ENCODE measurements at places on chromosomes 1 and 21.

DNA sequence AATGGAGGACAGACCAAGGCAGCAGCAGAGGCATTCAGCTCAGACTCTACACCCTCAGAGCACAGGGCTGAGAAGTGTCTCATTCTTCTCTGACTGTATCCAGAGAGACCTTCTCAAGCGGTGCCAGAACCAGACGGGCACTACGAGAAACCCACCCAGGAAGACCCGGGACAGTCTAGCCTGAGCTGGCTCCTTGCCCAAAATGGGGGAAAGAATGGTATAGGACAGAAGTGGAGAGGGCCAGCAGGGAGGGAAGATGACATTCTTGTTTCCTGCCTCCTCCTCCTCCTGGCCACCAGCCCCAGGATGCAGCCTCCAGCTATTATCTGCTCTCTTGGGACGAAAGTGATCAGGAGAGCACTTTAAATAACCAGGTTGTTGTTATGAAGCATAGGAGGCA, 22.6 kb upstream of the PRELP start:
- no peak for DNase-seq

- DNase-seq = no peak
Observed at GRCh38 chr1:180046674-180047073, 92.1 kb downstream of the CEP350 start.

- no peak for DNase-seq
Observed at GRCh38 chr21:44965251-44966022, 25.6 kb downstream of the SLX9 start.

GRCh38 chr1:197314682-197315081, 46.6 kb downstream of the CRB1 start:
- DNase-seq = no peak

DNA sequence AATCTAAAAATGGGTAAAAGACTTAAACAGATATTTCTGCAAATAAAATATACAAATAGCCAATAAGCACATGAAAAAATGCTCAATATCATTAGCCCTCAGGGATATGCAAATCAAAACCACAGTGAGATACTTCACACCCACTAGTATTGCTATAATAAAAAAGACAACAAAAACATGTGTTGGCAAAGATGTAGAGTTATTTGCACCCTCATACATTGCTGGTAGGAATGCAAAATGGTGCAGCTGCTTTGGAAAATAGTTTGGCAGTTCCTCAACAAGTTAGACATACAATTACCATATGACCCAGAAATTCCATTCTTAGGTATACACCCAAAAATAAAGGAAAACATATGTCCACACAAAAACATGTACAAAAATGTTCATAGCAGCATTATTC, 30.2 kb downstream of the ZZZ3 start:
- DNase-seq = no peak

DNA sequence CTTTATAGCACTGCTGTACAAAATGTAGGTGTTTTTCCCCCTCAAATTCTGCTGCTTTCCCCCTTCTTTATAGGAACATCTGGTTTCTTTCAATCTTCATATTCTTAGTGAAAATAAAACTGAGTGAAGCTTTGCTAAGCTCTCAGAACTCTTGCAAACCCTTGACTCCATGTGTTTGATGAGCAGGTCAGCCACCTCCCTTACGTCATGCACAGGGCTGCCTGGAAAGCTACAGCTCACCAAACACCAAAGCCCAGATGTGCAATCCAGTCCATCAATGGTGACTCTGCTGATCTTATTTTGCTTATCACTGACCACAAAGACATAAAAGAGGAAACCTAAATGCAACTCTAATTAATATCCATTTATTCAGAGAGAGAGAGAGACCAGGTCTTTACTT, 5.5 kb downstream of the CACNA1E start:
- DNase-seq = no peak

DNA sequence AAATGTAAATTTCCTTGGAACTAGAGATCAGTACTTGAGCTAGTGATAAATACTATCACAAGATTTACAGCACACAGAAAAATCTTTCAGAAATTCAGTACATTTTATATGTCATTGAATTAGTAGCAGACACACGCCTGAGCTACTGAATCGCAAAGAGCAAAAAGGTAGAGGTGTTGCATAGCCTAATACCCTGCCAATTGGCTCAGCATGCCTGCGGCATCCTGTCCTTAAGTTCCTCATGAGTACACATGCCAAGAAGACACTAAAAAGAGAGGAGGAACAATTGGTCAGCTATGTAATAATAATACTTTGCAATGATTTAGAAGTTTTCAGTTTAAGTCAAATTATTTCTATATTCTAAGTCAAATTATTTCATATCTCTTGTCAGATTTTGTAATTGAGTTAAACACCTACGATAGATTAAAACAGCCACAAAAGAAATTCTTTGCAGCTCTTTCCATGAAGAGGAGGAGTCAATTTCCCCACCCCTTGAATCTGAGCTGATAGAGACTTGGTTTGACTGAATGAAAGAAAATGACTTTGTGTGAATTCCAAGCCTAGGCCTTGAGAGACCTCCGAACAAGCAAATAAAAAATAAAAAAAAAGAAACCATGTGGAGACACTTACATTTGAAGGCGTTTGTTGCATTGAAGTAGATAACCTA, 36.2 kb upstream of the PKN2 start:
- DNase-seq = no peak

DNA sequence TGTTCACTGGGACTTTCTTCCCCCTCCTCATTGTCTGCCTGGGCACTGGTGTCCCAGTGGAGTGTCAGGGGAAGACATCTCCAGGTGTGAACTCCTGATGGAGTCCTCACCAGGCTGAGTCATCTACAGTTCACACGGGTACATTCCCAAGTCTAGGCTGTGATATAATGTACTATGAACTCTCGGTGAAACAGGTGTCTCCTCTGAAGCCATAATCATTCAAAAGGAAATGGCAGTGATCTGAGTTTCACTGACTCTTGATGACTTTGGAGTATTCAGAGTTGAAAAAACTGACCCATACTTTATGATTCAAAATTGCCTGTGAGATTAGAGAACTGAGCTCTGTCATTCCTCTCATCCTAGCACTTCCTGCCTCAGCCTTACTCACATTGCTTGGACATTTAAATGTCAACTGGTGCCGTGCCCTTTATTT, 9.1 kb downstream of the LAMC2 start:
- DNase-seq = no peak

DNA sequence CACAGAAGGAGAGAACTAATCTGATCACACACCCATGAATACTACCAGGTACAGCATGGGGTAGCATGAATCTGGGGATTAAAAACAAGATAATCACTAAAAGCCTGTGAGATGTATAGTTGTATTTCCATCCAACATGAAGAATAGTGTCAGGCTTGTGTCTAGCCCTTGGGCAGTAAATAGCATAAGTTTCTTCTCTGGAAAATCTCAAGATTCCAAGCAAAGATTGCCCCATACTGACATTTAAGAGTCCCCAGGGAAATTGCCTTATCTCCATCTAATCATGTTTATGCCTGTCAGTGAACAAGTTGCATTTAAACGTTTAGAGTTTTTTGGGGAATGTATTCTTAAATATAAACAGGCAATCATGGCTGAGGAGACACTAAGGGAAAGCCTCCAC, 109.2 kb upstream of the SERTAD4 start:
- DNase-seq = no peak

DNA sequence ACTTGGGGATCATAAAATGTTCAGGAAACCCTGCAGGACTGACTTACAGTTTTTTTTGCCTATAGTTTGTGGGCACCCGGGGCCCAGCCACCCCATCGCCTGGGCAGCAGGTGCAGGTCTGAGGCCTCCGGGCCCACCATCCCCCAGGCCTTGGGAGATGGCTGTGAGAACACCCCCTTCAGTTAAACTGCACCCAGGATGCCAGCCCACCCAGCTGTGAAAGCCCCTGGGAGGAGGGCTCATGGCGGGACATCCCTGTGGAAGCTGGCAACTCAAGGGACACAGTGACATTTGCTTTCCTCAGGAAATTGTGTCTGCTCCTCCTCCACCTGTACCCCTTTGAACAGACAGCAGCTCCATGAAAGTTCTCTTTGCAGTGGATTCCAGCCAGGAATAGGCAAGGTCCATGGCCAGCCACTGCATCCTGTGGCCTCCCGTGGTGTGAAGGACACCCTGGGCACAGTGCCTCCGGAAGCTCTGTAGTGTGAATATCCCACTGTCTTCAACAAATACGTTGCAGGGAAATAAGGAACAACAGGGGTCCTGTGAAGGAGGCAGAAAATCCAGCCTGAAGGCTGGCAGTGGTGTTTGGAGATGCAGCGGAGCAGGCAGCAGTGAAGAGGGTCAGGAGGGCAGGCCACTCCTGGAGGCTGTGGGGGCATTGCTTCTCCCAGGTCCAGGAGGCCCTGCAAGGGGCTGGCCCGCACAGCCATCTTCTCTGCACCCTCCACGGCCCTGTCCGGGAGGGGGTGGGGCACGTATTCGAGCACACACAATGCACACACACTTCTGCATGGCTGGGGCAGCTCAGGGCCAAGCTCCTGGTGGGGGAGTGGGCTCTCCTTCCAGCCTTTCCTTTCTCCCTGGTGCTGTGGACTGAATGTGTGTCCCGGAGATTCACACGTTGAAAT, 2.1 kb upstream of the OBSCN start:
- no peak for DNase-seq

DNA sequence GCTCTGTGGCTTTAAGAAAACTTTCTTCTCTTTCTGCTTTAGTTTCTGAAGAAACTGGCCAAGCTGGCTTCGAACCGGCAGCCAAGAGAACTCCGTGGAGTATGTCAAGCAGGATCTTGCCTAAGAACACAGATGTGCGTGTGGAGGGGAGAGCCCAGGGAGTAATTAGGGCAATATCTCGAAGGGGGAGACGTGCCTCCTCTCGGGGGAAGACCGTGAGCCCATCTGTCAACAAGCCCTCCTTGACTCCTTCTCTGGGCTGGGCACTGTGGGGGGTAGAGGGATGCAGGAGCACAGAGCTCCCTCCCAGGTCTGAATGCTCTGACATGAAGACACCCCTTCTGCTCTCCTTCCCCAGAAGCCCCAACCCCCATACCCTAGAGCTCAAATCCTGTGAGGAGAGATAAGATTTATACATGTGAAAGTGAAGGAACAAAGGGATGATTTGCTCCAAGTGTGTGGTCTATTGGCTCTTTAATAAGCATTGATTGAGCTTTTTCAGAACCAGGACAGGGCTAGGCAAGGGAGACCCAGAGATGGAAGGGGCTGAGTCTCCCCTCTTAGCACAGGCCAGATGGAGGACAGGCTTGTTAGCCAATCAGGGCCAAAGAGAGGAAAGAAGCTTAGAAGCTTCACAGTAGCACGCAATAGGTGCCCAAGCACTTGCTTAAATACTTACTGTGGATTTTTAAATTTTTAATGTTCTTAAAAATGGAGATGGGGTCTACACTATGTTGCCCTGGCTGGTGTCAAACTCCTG, 37.5 kb downstream of the EDN2 start:
- no peak for DNase-seq

DNA sequence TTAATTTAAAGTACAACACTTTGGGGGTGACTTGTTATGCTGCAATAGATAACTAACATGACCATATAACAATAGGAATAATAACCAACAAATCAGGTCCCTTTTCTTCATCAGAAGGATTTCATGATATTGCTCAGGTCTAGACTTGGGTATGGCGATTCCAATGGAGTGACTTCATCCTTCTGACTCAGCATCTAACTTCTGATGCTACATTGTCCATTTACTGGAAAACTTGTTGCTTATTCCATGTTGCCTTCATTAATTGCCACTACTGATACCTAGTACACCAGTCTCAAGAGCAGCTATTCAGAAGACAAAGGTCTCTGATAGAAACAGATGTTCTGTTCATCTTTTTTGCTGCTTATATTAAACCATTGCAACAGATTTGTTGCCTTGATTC, 324.3 kb downstream of the TGFB2 start:
- no peak for DNase-seq

DNA sequence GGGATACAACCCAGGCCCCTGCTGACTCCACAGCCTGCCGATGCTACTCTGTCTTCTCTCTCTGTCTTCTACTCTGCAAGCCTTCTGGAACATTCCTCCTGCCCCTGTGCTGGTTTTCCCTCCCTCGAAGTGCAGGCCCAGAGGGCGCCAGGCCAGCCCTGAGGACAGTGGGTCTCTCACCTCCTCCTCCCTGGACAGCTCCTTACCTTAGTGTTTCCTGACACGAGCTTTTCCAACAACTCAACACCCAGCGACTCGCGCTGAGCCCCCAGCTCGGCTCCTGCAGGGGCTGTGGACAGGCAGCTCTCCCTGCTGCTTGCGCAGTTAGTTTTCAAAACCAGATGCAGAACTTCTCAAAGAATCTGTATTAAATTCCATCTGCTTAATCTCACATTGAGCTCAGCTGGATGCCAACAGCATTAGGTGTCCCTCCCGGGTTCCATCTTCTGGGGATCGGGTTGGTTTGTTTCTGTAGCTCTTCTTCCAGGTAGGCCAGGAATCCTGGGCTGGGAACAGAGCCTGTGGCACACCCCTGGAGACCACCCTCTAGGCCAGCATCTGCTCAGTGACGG, 54.2 kb downstream of the PTPRU start:
- no peak for DNase-seq

GRCh38 chr1:27392096-27392777, at the start of gene GPR3:
Gene GPR3, plus strand, starts transcription at chr1:27392622. Its CDS starts 1,177 bp downstream, at chr1:27393799.
- peak; percentile 89 for DNase-seq

DNA sequence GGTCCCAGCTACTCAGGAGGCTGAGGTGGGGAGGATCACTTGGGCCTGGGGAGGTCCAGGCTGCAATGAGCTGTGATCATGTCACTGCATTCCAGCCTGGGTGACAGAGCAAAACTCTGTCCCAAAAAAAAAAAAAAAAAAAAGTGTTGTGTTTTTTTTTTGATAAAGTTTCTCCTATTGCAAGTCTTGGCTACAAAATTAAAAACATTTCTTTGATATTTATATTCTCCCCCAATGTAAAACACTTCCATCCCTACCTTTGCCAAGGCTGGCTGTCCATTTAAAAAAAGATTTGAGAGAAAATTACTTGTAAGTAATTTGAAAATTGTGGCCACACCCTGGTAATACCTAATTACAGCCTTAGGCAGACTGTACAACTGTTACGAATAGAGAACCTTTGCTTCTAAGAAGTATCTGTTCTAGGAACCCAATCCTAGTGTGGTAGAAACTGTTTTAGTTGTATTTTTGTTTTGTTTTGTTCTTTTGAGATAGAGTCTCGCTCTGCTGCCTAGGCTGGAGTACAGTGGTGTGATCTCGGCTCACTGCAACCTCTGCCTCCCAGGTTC, 11.2 kb downstream of the ZNF436 start:
- DNase-seq = no peak

- DNase-seq = no peak
Observed at GRCh38 chr21:23977971-23978370, 1629.3 kb downstream of the MRPL39 start.
